T-helper 17 cell (primary cell): ENCODE measurements at places on chromosomes 12 and 14. TPM values are rescaled to one million over a fixed set of nuclear protein-coding genes. Genes with fewer than 3 reads are reported as not detected.

CNOT2 gene
- 114 TPM for total RNA-seq

C12orf54 gene
- not detected for total RNA-seq

SLC39A5 gene
- not detected for total RNA-seq

DIP2B gene
- 31.0 TPM for total RNA-seq

SALL2 gene
- total RNA-seq: 2.1 TPM

PIGH gene
- 34.2 TPM for total RNA-seq

SERPINA5 gene
- not detected for total RNA-seq

CLECL1 gene
- 1.5 TPM for total RNA-seq

FAM90A1 gene
- total RNA-seq: not detected

CISTR gene
- not detected for total RNA-seq

MYL2 gene
- not detected for total RNA-seq

C1QL4 gene
- total RNA-seq: not detected

IFNG-AS1 gene
- 0.29 TPM for total RNA-seq

ESPL1 gene
- 0.30 TPM for total RNA-seq

ASB2 gene
- 6.5 TPM for total RNA-seq

KRT2 gene
- not detected for total RNA-seq

CCND2 gene
- total RNA-seq: 197 TPM

NRXN3 gene
- total RNA-seq: not detected

RFX4 gene
- not detected for total RNA-seq

HELB gene
- 72.1 TPM for total RNA-seq

HAL gene
- 0.94 TPM for total RNA-seq

LRRIQ1 gene
- not detected for total RNA-seq

GLI1 gene
- 0.10 TPM for total RNA-seq

FAM161B gene
- total RNA-seq: 3.4 TPM

KRT7 gene
- total RNA-seq: not detected

GLTP gene
- total RNA-seq: 29.4 TPM

KITLG gene
- 0.50 TPM for total RNA-seq

PDE6H gene
- not detected for total RNA-seq

KCNMB4 gene
- 0.75 TPM for total RNA-seq

ABHD12B gene
- not detected for total RNA-seq

BEST3 gene
- total RNA-seq: 0.44 TPM

RDH16 gene
- total RNA-seq: 0.40 TPM

SLCO1B1 gene
- not detected for total RNA-seq

SLC6A15 gene
- total RNA-seq: not detected

MARCHF9 gene
- total RNA-seq: 62.4 TPM

SIRT4 gene
- 1.4 TPM for total RNA-seq

LMNTD1 gene
- total RNA-seq: not detected

GARIN6 gene
- not detected for total RNA-seq

SELPLG gene
- total RNA-seq: 91.3 TPM

TNFAIP2 gene
- total RNA-seq: 6.3 TPM

KRT77 gene
- not detected for total RNA-seq
